ENCODE measurements at places on chromosomes 3 and 15.

- DNase-seq: no peak
These were observed 157.0 kb downstream of the CHST2 start for GRCh38 chr3:143276592-143276991.

- DNase-seq: peak; percentile 3
These were observed 61.2 kb upstream of the PROK2 start for GRCh38 chr3:71846185-71846584.

DNA sequence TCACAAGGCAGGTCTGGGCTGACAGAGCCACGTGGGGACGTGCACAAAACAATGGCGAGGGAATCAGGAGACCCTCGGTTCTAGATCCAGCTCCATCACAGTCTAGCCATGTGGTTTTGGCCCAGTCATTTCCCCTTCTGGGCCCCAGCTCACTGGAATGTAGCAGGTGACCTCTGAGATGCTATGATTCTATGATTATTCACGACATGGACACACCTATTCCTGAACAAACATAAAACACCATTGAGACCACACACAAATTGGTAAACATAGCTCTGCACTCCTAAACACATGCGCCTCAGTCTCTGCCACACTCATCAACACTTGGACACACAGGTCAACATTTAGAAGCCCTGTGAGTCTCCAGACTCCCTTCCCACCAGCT lies 9.0 kb downstream of the IGDCC4 start:
- DNase-seq: peak; percentile 12

DNA sequence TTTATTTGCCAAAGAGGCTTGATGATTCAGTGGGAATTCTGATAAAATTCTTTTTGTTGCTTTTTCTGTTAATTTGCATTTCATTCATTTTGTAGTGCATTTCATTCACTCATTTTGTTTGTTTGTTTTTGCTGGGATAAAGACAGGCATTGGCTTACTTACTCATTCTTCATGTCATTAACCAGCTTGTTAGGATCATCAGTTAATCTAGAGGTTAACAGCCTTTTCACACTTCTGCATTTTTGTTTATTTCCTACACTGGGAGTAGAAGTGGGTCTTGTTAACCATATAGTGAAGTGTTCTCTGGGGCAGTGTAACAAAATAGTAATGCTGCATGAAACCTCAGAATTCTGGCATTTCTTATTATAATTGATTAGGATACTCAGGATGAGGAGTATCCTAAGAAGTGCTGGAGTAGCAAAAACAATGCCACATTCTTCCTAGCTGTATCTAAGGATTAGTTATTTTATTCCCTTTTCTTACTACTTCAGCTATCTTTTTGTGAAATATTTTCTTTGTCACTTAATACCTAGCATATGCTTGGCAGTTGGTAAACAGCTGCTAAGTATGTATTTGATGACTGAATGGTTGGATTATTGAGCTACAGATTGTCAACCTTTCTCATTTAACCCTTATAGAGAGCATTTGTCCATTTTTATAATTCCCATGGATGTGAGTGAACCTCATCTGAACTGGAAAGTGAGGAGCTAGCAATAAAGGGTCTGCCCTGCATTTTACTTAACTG lies 135.7 kb upstream of the LRRFIP2 start:
- peak; percentile 73 for DNase-seq

- no peak for DNase-seq
These were observed 260.9 kb downstream of the CHST2 start for GRCh38 chr3:143380449-143380848.

- DNase-seq: no peak
These were observed 9.6 kb upstream of the LIPH start for GRCh38 chr3:185561958-185562357.

- DNase-seq: peak; percentile 9
These were observed 750 bp downstream of the SLC33A1 start for GRCh38 chr3:155853214-155854140.

- no peak for DNase-seq
These were observed 15.9 kb downstream of the GABRA5 start for GRCh38 chr15:26882616-26883365.

GRCh38 chr15:26724381-26725150 lies 48.3 kb downstream of the GABRB3 start:
- no peak for DNase-seq

- peak; percentile 95 for DNase-seq
These were observed 268.3 kb downstream of the UACA start for GRCh38 chr15:70494852-70495571.

DNA sequence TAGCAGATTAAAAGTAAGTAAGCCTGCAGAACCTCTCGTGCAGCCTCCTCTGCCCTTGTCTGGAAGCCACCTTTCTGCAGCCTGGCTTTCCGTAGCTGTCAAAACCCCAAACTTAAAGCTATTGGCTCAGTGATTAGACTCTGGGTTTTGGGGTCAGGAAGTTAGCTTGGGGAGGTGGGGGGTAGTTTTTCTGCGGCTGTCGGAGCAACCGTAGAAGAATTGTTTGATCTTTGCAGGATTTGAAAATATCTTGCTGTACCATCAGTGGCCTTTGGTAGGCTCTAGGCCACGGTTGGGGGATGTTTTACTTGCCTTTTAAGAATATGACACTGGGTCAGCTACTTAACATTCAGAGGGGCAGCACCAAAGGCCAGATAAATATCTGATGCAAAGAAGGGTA lies 88.4 kb upstream of the RASGRP1 start:
- no peak for DNase-seq

GRCh38 chr15:100902436-100903167 lies 16.6 kb upstream of the LRRK1 start:
- DNase-seq: peak; percentile 30

DNA sequence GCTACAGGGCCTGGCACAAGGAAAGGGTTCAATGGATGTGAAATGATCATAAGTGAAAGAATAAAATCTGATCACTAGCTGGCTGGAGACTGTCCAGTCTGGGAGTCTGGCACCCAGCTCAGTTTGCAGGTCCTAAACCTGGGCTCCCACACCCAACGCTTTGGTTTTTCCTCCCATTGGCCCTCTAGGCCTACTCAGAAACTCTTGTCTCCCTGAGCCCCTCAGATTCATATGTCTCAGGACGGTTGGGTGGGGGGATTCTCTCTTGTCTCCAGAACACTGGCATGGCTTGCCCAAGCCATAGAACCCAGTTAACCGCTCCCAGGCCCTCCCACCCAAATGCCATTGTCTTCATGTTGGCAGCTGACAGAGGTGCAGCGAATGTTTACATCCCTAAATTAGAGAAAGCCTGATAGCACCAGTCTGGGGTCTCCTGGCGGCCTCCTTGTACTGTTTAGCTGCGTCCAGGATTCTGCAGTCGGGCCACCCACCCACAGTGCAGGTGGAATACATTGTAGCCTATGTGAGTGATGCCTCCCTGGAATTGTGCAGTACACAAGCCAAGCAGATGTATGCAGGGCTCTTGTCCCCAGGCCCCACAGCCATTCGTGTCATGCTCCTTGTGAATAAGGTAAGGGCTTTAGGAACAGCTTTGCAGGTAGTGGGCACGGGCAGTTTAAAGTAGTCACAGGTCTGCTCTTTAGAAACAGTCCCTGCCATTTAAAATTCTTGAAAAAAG lies 266.3 kb downstream of the XXYLT1 start:
- DNase-seq: no peak

- DNase-seq: no peak
These were observed 96.9 kb downstream of the HMG20A start for GRCh38 chr15:77517579-77517978.

DNA sequence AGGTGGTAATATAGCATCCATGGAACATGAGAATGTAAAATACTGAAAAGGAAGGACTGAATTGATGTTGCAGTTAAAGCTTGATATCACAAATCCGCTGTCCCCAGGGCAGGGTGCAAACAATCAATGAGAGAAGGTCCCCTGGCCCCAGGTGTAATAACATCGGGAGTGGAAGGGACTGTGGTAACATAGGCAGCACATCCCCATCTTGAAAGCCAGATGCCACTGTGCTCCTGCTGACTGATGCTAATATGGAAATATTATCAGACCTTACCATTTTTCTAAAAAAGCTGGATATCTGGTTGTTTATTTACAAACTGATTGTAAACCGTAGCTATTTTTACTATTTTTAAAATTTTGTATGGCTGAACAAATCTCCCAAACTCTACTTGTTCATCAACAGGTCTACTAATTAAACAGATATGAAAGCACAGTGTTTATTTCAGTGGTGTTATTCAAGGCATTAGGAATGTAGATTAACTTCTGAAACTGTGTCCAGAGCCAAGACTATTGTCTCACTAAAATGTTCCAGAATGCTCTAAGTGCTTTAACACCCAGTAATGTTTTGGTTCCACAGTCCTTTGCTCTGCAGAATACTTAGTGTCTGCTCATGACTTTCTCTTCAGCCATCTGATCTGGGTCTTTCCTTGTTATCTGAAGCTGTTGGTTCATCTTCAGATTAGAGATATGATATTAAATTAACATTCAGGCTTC lies 386.0 kb upstream of the RARB start:
- DNase-seq: no peak

GRCh38 chr3:197463279-197463678 lies 92.5 kb downstream of the BDH1 start:
- peak; percentile 45 for DNase-seq

GRCh38 chr15:38551720-38552648 lies 12.6 kb downstream of the RASGRP1 start:
- DNase-seq: no peak

DNA sequence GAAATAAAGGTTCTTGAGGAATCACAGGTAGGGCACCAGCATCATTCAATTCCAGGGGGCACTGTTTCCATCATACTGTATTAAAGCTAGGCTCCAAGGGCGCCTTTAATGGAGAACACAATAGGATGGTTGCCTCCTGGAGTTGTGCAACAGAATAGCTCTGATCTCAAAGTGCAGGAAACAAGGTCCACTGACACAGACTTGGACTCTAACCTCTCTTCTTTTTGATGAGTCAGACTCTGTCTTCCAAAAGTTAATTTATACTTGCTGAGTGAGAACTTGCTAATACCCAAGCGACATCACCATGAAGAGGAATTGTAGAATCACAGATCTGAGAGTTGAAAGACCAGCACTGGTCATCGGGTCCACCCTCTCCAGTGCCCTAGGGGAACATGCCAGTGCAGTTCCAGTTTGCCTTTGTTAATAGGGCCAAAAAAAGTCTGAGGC lies 94.4 kb upstream of the PHLDB2 start:
- DNase-seq: peak; percentile 63

DNA sequence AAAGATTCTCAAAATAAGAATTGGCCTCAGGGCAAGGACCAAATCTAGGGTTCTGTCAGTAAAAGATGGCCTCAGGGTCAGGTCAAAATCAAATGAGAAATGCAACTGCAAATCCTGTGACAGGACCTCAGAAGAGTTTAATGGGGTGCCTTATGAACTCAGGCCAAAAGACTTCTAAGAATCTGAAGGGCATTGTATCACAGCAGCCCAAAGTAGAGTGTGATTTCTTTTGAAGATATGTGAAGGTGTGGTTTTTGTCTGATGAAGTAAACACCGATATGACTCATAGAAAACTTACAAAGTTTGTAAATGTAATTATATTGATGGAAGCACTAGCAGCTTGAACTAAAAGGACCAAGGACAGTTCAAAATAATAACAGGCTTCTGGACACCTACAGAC lies 966.1 kb downstream of the AGBL1 start:
- DNase-seq: peak; percentile 5

DNA sequence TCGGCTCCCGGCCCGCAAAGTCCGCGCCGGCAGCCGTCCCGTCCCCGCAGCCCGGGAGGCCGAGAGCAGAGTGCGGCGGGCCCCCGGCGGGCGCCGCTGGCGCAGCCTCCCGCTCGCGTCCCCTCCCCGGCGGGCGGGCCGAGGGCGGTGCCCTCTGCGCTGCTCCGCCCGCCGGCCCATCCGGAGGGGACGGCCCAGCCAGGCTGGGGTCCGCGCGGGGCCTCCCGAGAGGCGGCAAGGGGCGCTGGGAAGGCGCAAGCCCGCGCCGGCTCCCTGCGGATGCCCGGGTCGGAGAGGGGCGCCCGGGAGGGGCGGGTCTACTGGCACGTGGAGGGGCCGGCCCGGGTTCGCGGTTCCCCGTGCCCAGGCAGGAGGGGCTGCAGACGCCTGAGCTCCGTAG lies at the start of the genes CLCN2 and POLR2H:
Gene CLCN2, minus strand, starts transcription at position 74 of the 400 bp plus-strand sequence. CDS start 126 bp downstream, outside the sequence.
Gene POLR2H, plus strand, starts transcription at position 179 of the 400 bp plus-strand sequence. CDS start 1,783 bp downstream, outside the sequence.
- DNase-seq: peak; percentile 60

- DNase-seq: no peak
These were observed 635.4 kb upstream of the NECTIN3 start for GRCh38 chr3:110436209-110436608.

DNA sequence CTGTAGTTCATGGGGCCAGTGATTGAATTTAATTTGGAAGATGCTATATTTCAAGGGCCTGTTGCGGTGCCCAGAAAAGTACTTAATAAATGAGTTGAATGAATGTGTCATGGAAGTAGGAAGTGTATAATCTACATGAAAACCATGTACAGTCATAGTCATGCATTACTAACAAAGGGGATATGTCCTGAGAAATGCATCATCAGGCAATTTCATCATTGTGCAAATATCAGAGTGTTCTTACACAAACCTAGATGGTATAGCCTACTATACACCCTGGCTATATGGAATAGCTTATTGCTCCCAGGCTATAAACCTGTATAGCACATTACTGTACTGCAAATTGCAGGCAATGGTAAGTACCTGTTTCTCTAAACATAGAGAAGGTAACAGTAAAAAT lies 10.7 kb upstream of the MYO5C start:
- peak; percentile 49 for DNase-seq

DNA sequence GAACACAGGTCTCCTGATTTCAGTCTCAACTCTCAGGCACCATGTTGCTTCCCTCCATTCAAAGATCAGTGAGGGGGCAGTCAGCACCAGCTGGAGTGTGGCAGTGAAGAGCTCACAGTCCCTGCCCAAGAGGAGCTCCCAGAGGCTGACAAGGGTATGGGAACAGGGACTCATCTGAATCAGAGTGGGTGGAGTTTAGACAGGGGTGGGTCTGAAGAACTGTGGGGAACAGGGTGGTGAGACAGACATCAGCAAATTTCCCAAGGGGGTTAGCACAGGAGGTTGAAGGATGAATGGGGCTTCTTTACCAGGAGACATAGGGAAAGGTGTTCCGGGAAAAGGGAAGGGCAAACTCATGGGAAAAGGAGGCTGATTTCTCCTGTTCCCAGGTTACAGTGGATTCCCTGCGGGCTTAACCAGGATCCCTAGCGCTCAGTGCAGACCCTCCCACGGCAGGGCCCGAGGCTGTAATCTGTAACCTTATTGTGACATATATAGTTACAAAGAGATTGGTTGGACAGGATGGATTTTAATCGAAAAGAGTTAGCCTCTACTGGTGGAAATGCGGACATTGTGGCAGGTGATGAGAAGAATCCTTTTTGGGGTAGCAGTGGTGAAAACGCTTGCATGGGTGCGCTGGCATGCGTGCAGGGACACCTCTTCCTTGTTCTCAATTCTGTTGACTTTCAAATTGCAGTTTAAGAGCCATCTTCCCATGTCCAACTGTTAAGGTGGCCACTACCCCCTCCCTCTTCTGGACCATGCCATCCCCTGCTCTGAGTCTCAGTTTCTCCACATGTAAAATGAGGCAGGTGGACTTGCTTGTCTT lies 160.3 kb downstream of the SMAD6 start:
- DNase-seq: peak; percentile 65

GRCh38 chr15:47888385-47889100 lies 171.2 kb downstream of the SEMA6D start:
- no peak for DNase-seq

DNA sequence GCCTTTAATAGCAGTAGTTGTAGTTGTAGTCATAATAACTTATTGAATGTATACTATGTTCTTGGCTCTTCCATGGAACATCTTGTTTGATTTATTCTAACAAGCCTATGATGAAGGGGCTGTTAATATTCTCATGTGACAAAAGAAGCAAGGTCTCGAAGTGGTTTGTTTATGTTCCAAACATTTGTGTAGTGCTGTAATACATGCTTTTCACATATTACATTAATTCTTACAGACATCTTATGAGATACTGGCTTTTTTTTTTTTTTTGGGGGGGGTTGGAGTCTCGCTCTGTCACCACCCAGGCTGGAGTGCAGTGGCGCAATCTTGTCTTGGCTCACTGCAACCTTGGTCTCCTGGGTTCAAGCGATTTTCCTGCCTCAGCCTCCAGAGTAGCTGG lies 252.3 kb downstream of the PTPRG start:
- DNase-seq: no peak
